ENCODE measurements at places on chromosomes 4 and X.

DNA sequence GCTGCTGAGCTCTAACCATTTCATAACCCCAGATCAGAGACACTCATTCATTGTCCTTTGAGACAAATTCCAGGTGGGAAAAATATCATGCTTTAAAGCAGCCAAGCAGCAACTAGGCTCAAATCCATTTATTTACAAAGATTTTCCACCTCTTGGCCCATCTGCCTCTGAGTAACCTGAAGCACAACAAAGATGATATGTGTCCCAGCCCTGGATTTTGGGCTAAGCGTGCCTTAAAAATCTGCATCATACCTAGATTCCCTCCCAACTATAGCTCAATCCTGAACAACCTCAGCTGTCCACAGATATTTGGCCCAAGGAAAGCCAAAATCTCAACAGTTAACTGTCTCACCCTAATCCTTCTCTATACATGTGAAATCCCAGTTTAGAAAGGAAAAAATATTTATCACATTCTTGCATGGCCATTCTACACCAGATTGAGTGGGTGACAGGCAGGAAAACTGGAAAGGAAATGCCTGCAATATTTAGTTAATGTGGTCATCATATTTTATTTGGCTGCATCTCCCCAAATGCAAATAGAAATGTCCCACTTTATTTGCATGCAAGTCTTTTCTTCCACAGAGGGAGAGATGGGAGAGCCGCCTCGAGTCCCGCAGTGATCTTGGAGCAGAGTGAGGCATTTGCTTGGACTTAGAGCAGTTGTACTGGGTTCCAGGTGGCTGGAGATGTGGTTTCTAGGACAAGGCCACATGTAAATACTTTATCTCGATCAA lies 146.4 kb upstream of the EOLA2 start:
- no peak for DNase-seq

DNA sequence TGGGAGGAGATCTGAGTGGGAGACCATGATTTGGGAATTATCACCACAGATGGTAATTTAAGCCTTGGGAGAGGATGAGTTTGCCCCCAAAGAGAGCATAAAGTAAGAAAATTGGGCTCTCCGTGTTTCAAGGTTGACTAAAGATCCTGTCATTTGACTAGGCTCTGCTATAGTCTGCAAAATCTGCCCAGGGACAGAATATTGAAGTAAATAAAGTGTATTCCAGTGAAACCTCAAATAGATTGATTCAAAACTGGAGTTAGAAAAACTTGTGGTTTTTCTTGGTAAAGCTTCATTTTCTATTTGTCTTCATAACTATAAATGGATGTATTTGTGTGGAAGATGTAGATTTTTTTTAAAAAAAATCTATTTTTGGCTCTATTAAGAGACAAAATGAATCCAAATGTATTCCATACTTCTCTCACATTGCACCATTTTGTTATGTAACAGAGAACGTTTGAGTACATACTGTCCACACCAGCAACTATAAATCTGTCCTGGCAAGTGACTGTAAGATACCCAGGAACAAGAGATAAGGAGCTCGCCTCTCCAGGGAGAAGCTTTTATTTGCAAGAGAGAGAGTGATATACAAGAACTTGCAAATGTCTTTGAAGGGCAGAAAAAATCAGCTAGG lies 170.2 kb downstream of the CBR4 start:
- no peak for DNase-seq

GRCh38 chr4:151314479-151314878 lies 10.9 kb downstream of the SH3D19 start:
- DNase-seq: no peak

- DNase-seq: no peak
These were observed 223.1 kb upstream of the FAT1 start for GRCh38 chr4:186946682-186947294.

DNA sequence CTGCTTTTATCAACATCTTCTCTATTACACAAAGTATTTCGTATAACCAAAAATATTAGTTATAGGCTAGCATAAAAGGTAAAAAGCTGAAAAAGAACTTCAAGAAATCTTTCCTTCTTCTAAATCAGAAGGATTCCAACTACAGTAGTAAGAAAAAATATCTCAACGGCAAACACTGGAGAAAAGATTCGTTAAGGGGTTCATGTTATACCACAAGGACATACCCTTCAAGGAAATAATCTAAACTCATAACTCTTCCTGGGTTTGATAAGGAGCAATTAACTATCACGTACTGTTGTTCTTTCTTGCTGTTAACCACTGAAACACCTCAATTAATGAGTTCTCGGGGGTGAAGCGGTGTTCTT lies 1.5 kb downstream of the SMIM14 start:
- no peak for DNase-seq

DNA sequence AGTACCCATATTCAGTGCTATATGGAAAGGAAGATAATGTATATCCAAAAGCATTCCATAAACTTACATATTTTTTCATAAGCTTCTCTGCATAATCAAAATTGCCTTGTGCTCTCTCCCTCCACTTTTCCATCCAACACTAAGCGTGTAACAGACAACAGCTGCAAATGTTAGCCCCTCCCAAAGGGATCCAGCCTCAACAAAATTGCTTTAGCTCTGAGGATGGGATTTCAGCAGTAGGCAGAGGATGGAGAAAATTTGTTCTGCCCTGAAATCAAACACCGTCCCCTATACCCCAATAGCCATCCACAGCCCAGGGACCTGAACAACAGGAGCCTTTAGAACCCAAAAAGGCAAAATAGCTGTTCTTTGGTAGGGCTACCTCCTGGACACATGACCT lies 28.8 kb upstream of the FGF13 start:
- DNase-seq: no peak

GRCh38 chrX:131332331-131332730 lies 43.2 kb upstream of the IGSF1 start:
- no peak for DNase-seq

DNA sequence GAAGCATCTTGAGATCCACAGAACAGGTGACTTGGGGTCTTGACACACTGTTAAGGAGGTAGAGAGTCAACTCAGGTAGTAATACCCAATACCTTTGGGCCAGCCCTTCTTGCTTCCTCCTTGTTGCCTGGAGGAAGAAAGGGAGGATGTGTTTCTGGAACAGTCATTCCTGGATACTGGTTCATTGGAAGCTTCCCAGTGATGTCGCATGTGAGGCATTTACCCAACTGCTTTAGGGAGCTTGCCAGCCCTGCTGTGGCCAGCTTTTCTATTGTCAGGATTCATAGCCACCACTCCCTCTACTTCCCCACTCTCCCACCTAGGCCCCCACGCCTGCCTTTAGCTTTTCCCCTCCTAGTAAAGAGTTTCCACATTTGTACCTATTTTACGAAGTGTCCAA lies 310.3 kb upstream of the PRPS2 start:
- no peak for DNase-seq

GRCh38 chrX:63426519-63426918 lies 75.4 kb upstream of the SPIN4 start:
- no peak for DNase-seq

- no peak for DNase-seq
These were observed 37.9 kb upstream of the GYPA start for GRCh38 chr4:144178414-144178813.

DNA sequence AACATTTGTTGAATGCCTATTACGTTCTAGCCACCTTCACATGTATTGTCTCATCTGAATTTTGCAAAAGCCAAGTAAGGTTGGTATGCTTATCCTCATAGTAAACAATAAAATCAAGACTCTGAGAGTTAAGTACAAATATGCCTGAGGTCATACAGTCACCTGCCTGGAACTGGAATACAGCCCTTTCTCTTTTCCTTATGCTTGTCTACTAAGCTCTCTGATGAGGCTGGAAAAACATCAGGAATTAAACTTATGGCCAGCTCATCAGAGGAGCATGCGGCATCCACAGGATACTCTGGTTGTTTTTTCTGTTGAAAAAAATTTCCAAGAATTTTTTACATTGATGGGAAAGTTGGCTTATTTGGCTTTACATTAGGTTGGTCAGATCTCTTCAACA lies 35.5 kb downstream of the NCAPG start:
- DNase-seq: no peak

GRCh38 chr4:26248647-26249046 lies 72.2 kb upstream of the RBPJ start:
- DNase-seq: no peak

- no peak for DNase-seq
These were observed 158.3 kb upstream of the SCML1 start for GRCh38 chrX:17579026-17579425.

GRCh38 chr4:107988763-107989035 lies 990 bp upstream of the HADH start:
- no peak for DNase-seq

- no peak for DNase-seq
These were observed 61.0 kb downstream of the ENOPH1 start for GRCh38 chr4:82491251-82491960.

- DNase-seq: no peak
These were observed 391.3 kb upstream of the FAM241A start for GRCh38 chr4:111754003-111754402.

DNA sequence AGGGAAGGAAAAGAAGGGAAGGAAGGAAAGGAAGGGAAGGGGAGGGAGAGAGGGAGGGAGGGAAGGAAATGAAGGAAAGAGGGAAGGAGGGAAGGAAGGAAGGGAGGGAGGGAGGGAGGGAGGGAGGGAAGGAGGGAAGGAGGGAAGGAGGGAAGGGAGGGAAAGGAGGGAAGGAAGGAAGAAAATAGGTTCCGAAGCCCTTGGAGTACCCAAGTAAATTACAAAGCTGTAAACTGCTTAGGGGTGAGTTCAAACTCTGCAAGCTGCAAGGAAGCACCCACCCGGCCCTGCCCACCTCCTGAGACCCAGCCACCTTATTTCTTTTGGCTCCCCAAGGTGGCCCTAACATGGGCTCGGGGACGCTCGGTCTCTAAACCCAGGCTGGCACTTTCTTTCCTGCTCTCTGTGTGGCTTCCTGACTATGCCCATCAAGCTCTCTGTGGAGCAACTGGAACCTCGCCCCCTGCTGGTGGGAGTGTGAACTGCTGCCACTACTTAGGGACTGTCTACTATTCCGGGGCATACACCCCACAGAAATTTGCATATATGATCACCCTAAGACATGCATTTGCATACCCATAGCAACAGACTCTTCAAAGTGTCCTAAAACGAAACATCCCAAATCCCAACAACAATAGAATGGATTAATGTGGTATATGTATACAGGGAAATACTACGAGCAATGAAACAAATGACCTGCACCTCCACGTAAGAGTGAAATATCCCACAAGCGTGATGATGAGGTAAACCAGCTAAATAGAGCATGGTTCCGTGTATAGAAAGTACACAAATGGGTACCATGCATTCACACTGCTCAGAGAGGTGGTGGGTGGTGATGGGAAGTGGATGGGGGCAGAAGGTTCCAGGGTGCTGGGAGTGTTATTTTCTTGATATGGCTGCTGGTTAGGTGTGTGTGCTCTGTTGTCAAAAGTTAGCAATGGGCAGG lies 151.7 kb upstream of the TBL1X start:
- DNase-seq: no peak

GRCh38 chrX:101040197-101040596 lies 11.7 kb downstream of the TRMT2B start:
- DNase-seq: no peak

DNA sequence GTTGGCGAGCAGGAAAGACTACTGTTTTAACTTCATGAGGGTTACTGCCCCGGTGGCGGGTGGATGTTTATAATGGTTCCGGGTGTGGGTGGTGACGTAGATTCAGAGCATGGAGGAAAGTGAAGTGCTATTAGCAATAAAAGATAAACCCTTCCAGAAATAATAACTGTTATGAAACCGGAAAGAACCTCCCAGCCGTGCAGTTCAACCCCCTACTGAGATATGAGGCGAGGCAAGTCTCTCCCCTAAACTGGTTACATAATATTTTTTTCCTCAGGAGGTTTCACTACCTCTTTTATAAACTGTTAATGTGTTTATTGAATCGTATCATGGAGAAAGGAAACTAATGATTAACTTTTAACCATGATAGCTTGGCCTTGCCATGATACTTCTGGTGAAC lies 33.9 kb upstream of the STIM2 start:
- DNase-seq: no peak

- DNase-seq: no peak
These were observed 9.6 kb upstream of the SLAIN2 start for GRCh38 chr4:48331577-48332330.

DNA sequence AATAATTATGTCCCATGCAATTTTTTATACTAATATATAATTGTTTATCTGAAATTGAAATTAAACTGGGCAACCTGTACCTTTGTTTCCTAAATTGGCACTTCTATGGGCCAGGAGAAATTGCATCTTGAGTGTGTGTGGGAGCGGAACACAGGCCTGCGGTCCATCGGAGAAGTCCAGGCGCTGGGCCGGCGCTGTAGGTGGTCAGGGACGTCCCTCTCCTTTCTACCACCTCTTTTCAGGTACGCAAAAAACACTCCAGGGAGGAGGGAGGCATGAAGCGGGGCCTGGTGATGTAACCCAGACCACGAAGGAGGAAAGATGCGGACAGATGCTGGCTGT lies 717 bp downstream of the MGAT4D start:
- no peak for DNase-seq

- no peak for DNase-seq
These were observed 47.2 kb upstream of the PPP1R2C start for GRCh38 chrX:42825201-42825600.

GRCh38 chrX:99271641-99272040 lies 1138.4 kb downstream of the PCDH19 start:
- no peak for DNase-seq

DNA sequence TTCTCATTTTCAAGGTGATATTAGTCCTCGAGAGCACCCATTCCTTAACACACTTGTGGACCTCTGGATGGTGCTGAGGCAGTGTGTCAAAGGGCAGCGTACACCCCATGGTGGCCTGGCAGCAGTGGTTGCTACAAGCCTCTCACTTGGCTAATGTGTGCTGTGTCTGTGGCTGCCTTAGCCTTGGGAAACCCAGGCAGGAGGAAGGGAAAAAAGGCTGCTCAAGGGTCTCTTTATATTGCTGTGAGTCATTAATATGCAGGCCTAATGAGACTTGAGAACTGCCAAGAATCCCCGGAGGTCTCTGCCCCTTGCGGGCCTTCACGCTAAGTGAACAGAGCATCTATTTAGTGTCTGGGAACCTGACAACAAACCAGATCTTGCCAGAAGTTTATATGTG lies 7.0 kb downstream of the PCDH10 start:
- DNase-seq: peak; percentile 7

- no peak for DNase-seq
These were observed 1.1 kb downstream of the ZIC3 start for GRCh38 chrX:137566746-137567679.

- no peak for DNase-seq
These were observed 84.5 kb upstream of the DKK2 start for GRCh38 chr4:107120661-107121060.

Data from caudate nucleus (tissue), 63 donors.